Inflammatory macrophage (primary cell): ENCODE measurements at places on chromosomes 2 and 18.

GRCh38 chr2:143852759-143853158 is 667.2 kb downstream of the ZEB2 start:
- no peak for DNase-seq

DNA sequence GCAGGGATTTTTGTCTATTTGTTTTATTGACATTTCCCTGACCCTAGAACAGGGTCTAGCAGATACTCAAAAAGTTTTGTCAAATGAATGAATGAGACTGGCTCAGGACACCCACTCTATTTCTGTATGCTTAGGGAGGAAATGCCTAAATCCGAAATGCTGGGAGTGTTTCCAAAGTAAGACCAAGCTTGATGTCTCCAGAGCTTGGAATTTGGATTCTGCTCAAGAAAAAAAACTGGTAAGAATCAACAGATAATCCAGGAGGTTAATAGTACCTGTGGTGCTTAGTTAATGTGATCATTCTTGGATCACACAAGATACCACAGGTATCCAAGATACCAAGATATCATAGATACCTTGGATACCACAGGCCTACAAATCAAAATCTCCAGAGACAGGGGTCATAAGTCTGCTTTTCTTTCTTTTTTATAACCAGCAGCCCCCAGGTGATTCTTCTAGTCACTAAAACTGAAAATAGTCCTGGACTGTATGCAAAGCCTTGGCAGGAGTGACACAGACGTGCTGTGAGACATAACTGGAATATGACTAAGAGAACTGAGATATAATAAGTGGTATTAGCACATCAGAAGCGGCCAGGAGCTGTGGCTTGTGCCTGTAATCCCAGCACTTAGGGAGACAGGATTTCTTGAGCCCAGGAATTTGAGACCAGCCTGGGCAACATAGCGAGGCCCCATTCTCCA is 39.9 kb upstream of the SP3 start:
- no peak for DNase-seq

GRCh38 chr2:127589358-127589757 is 53.9 kb downstream of the MYO7B start:
- DNase-seq = no peak

GRCh38 chr2:223896833-223897311 is 48.3 kb downstream of the WDFY1 start:
- DNase-seq = peak; percentile 87

GRCh38 chr2:107553539-107553938 is 273.2 kb upstream of the RGPD4 start:
- no peak for DNase-seq

DNA sequence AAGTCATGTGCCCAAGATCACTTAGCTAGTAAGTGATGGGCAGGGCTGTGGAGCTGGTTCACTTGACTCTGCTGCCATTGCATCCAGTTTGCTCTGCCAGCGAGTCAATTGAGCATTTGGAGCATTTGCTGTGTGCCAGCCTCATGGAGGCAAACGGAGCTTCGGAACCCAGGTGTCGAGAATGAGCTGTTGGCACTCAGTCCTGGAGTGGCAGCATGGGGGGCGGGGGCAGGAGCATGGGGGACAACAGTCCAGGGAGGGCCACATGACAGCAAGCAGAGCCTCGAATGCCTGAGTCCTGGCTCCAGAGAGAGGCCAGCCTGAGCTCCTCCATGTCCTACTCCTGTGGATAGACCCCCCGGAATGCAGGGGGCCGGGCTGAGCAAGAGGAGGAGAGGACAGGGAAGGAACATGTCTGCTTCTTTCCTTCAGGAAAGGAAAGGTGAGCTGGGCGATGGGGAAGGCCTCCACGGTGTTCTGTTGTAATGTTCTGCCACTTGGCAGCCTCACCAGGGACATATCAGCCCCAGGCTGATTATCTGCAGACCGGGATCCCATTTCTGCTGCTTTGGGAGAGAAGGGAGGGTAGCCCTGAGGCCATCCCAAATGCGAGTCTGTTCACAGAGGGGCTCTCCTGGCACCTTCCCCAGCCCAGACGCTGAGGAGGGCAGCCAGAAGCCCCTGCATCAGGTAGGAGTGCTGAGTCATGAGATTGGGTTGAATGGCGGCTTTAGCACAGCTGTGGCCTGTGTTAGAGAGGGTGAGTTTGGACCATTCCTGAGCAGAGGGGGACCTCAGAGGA is 59.6 kb downstream of the HPCAL1 start:
- DNase-seq = no peak
